ENCODE measurements at places on chromosomes 7 and 10. TPM values are rescaled to one million over a fixed set of nuclear protein-coding genes. Genes with fewer than 3 reads are reported as not detected.

DNA sequence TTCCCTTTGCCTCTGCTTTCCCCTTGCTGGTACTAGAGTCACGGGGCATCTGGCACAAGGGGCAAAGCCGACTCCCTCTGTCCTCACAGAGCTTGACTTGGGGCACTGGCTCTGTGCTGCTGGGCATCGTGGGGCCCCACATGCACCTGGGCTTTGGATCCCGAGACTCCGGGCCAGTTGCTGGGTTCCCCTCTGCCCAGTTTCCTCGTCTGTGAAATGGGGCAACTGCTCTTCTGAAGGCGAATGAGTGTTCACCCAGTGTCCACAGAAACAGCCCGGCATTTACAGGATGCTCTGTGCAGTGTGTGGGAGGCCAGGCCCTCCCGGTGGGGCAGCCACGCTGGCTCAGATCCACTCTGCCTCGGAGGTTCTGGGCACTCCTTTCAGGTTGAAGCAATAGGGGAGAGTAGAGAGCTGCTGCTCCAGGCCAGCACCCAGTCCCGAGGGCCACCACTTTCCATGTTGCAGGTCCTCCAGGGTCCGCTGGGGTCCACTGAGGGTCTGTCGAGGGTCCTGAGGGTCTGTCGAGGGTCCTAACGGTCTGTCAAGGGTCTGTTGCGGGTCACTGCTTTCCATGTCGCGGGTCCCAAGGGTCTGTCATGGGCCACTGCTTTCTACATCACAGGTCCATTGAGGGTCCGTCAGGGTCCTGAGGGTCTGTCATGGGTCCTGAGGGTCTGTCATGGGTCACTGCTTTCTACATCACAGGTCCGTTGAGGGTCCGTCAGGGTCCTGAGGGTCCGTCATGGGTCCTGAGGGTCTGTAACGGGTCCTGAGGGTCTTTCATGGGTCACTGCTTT lies 103.6 kb downstream of the VIPR2 start:
- DNase-seq = no peak

DNA sequence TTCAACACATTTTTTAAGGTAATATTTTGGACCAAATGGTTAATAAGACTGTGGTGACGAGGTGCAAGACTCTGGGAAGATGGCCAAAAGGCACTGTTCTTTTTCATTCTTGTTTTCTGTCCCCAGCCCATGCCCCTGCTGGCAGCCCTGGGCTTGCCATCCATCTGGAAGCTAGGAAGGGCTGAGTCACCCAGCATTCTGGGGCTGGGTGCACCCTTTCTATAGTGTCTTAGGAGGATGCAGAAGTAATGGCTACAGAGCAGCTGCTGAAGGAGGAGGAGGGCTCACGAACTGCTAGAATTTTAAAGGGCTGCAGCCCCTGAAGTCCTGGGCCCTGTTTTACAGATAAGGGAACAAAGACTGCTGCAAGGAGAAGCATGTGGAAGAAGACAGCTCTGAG lies 42.8 kb upstream of the ZNF32 start:
- DNase-seq = no peak

DNA sequence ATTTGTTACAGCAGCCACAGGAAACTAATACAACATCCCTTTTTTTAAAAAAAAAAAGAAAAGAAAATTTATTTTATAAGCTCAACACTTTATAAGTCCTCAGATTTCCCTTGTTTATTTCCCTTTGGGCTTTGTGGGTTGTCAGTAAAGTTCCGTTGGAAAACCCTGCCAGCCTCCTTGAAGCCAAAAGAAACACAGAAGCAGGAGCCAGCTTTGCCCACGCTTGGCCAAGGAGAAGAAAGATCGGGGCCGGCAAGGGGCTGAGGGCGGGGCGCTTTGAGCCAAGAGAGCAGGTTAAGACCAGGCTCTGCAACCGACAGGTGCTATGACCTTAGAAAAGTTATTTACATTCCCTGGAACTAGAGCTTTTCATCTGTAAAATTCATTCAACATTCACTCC lies 72.7 kb downstream of the RGS10 start:
- no peak for DNase-seq

The FAM180A gene
- total RNA-seq = not detected
